ENCODE measurements at places on chromosomes 16 and 17.

- H3K27ac ChIP-seq: no peak overlapping the region
- H3K4me3 ChIP-seq: no peak overlapping the region
- H3K36me3 ChIP-seq: peaks cover 31% of the 10 kb centered on the region
- H3K27me3 ChIP-seq: no peaks in the 10 kb centered on the region
- no peak for DNase-seq
Observed at GRCh38 chr17:40089077-40089895, 11.1 kb downstream of the NR1D1 start.

DNA sequence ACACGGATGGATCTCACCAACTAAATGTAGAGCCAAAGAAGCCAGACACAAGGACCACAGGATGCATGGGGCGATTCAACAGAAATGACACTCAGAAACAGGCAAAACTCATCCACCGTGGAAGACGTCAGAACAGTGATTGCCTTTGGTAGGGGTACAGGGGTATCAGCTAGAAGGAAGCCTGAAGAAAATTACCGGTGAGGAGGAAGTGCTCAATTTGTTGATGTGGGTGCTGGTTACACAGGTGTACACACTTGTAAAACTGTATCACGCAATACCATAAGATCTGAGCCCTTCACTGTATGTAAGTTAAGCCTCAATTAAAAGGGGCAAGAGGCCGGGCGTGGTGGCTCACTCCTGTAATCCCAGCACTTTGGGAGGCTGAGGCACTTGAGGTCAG is 226.1 kb downstream of the C16orf78 start:
- H3K4me1 ChIP-seq: no peaks in the 10 kb centered on the region

- no peak overlapping the region for H3K4me3 ChIP-seq
- peaks cover 28% of the 10 kb centered on the region for H3K4me1 ChIP-seq
- DNase-seq: no peak
- H3K27me3 ChIP-seq: peaks cover 6% of the 10 kb centered on the region
- no peaks in the 10 kb centered on the region for H3K36me3 ChIP-seq
Observed at GRCh38 chr16:89049484-89050118, 44.1 kb upstream of the ACSF3 start.

DNA sequence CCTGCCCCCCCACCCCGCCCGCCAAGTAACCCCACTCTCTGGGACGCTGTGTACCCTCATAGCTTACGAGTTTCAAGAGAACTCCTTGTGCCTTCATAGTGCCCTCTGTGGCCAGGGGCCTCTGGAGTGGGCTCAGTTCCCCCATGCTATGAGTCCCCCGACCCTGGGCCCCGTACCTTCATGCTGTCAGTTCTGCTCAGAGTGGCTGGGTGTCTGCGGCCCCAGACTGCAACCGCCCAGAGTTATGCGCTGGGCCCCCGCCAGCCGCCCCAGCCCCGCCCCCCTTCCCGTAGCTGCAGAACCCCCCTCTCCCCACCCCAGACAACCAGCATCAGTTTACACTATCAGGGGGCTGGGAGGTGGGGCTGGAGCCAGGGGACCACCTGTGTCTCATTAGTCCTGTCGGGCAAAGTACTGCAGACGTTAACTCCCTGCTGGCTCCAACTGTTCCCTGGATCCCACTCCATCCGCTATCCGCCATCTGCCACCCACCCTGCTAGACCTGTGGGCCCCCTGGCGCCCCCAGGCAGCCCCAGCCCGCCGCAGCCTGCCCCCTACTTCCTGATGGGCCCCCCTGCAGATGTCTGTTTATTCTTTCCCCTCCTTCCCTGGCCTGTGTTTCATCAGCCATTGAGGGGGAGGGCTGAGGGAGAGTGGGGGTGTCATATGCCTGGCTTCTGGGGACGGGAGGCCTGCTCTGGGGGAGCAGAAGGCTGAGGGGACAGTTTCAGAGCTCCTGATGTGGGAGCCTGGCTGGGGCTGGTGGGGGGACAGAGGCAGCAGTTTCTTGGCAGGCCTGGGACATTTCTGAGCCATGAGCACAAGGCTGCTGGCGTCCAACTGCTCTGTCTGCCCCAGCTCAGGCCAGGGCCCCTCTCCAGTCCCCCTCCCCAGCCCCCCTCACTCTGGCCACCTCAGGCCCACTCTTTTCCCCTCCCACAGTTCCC is at the start of gene MFAP4:
Gene MFAP4, minus strand, starts transcription at position 217 of the 947 bp plus-strand sequence. Its CDS starts 35 bp downstream, at position 182.
- no peaks in the 10 kb centered on the region for H3K4me1 ChIP-seq
- no peak within 1 kb of the TSS for H3K27ac ChIP-seq
- H3K4me3 ChIP-seq: no peak within 1 kb of the TSS
- DNase-seq: no peak

GRCh38 chr17:68505951-68506350 is 6.3 kb upstream of the PRKAR1A start:
- no peaks in the 10 kb centered on the region for H3K36me3 ChIP-seq
- no peak overlapping the region for H3K27ac ChIP-seq
- DNase-seq: no peak
- H3K4me3 ChIP-seq: no peak overlapping the region
- no peaks in the 10 kb centered on the region for H3K27me3 ChIP-seq

- no peaks in the 10 kb centered on the region for H3K27me3 ChIP-seq
- no peaks in the 10 kb centered on the region for H3K36me3 ChIP-seq
Observed at GRCh38 chr17:19592316-19592715, 56.2 kb upstream of the ALDH3A2 start.

DNA sequence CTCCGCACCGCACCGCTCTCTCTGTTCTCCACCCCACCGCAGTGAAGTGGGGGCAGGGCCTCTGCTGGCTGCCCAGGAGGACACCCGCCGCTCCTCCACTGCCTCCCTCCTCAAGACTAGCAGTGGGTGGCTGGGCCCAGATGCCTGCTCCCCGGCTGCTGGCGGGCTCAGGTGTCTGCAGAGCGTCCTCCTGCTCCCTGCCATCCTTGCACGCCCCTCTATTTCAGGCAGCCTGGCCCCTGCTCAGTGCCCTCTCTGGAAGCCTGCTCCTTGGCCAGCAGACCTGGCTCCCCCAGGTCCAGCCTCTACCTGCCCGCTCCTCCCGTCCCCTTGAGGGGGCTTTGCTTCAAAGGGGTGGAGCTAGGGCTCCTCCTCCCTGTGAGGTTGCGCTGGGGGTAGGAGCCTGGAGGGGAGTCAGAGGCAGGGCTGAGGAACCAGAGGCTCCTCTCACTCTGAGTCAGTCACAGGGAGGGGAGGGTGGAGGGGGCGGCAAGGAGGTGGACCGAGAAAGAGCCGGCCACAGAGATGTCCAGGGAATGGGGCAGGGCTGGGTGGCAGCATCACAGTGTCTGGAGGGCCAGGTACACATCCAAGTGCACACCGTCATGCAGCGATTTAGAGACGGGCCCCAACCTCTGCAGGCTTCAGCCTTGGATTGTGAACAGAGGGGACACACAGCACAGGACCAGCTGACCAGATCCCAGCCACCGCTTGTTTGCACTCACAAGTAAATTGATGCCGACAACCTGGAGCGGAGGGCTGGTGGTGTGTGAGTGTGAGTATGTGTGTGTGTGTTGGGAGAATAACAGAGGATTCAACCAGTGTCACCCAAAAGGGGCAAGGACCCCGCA is 9.8 kb upstream of the TMEM92 start:
- no peak for DNase-seq
- H3K4me1 ChIP-seq: peaks cover 25% of the 10 kb centered on the region
- H3K27me3 ChIP-seq: no peaks in the 10 kb centered on the region
- H3K4me3 ChIP-seq: no peak overlapping the region

DNA sequence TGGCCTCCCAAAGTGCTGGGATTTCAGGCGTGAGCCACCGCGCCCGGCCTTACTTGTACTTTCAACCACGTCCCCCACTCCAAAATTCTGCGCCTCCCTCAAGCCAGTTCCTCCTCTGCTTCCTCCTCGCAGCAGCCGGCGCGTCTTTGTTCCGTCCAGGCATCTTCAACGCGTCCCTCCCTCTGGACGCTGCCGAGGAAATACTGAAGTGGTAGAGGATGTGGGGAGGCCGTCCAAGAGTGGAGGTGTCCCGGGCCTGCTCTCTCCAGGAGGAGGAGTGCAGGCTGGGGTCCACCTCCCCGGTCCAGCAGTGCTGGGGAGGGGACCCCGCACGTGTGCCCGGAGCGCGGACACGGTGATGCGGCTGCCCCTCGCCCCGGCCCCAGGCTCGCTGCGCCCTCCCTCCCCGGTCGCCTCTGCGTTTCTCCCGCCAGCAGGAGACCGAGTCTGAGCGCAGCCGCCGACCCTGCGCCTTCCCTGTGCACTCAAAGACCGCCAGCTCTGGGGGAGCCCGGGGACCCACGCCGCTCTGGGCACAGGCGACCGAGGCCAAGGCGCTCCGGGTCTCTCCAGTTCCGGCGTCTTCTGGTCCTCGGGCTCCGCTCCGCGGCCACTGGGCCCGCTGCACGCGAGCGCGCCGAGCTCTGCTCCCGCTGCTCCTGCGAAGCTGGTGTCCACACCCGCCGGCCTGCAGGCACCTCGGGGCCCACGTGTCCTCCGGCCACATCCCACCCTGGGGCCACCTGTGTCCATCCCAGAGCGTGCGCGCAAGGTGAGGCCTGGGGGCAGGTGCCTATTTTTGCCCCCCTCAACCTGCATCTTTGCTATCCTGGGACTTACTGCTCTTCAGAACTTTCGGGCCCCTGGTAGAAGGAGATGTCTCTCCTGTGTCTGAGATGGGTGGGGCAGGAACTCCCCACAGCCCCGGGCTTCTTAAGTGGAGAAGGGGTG is 31.7 kb downstream of the OSBPL7 start:
- H3K27me3 ChIP-seq: peaks cover 55% of the 10 kb centered on the region
- DNase-seq: no peak
- peaks cover 4% of the 10 kb centered on the region for H3K4me1 ChIP-seq

DNA sequence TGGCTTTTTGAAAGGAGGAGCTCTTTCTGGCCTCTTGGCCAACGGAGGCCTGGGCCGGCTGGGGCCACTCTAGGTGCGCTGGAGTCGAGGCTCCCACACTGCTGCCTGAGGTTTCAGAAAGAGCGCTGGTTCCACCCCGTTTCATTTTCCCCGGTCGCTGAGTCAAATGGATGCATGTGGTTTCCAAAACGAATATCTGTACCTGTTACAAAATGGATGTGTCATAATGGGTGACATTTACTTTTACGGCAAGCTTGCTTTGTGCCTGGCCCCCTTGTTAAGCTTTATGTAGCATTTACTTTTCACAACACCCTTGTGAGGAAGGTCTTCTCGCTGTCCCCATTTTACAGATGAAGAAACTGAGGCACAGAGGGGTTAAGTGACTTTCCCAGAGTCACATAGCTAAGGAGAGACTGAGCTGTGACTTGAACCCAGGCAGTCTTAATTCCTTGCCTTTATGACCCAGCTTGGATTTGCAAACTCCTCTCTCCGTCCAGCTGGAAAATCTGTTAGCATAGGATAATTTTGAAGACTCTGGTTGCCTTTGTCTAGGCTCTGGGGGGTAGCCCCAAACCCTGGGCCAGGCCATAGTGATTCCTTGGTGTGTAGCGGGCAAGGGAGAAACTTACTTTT is 10.6 kb downstream of the KSR1 start:
- H3K27ac ChIP-seq: no peak overlapping the region
- H3K27me3 ChIP-seq: no peaks in the 10 kb centered on the region
- no peak for DNase-seq
- no peaks in the 10 kb centered on the region for H3K36me3 ChIP-seq

GRCh38 chr16:72311426-72311825 is 139.5 kb upstream of the PMFBP1 start:
- H3K4me1 ChIP-seq: no peaks in the 10 kb centered on the region
- H3K36me3 ChIP-seq: no peaks in the 10 kb centered on the region
- H3K4me3 ChIP-seq: no peak overlapping the region
- no peak overlapping the region for H3K27ac ChIP-seq

DNA sequence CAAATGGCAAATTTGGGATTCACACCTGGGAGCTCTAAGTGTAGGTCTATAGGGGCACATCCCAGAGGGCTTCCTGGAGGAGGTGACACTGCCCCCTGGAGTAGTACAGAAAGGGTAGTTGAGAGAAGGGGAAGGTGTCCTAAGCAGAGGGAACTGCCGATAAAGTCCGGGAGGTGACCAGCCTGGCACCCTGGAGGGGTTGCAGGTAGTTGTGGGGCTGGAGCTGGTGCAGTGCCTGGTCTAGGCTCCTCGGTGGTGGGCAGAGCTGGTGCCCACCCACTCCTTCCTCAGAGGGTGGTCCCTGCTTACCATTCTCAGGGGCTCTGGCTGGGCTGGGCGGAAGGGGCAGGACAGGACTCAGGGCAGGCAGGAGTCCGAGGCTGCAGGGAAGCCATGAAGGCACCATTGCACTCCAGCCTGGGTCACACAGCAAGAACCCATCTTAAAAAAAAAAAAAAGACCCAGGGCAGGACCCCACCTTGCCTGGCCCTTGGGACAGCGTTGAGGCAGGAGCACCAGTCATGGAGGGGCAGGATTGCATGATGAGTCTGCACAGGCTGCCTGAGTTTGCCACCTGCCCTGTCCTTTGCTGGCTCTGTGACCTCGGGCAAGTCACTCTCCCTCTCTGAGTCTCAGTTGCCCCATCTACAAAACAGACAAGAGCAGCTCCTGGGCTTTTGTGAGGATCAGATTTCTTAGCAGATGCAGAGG is 43.8 kb downstream of the LAT start:
- no peak overlapping the region for H3K4me3 ChIP-seq
- peaks cover 10% of the 10 kb centered on the region for H3K4me1 ChIP-seq
- H3K27me3 ChIP-seq: no peaks in the 10 kb centered on the region
- no peak overlapping the region for H3K27ac ChIP-seq
- no peak for DNase-seq

DNA sequence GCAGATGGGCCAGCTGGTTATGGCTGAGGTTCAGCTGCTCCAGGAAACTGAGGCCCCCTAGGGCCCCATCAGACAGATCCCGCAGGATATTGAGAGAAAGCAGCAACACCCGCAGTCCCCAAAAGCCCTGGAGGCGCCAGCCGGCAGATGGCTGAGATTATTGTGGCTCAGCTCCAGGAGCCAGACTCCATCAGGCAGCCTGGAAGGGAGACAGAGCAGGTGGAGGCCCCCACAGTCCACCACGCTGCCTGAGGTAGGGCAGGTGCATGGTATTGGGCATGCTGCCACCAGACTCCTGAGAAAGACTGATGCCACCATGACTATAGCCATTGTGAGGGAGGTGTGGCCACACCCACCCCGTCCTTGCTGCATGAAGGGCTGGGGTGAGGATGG is 9.5 kb upstream of the TMEM101 start:
- no peak overlapping the region for H3K27ac ChIP-seq
- H3K27me3 ChIP-seq: no peaks in the 10 kb centered on the region
- H3K4me3 ChIP-seq: no peak overlapping the region
- no peaks in the 10 kb centered on the region for H3K4me1 ChIP-seq
- H3K36me3 ChIP-seq: no peaks in the 10 kb centered on the region

DNA sequence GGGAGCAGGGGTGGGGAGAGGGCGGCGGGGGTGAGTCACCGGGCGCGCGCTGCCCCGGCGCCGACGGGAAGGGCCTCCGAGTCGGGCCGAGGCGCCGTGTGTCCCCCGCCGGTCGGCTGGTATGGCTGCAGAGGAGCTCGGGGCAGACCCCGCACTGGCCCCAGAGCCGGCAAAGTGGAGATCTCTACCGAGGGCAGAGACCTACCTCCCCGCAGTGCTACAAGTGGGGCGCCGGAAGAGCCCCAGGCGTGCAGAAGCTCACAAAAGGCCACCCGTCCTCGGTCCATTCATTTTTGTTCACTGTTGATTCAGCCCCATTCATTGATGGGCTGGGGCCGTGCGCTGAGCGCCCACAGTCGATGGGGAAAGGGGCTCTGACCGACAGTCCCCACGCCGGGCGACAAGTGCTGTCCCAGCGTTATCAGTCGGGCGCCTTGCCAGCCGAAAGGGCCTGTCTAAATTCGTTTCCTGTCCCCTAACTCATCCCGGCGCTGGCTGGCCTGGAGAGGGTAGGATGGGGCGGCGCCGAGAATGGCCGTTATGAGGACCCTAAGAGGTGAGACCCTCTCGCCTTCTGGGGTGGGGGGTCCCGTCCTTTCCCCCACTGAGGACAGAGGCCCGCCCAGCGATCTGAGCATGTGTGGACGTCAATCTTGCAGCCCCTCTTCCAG is 709 bp upstream of the ENO3 start:
- H3K4me1 ChIP-seq: peaks cover 63% of the 10 kb centered on the region
- peak overlapping the region; percentile 99 for H3K27ac ChIP-seq
- DNase-seq: no peak
- H3K4me3 ChIP-seq: peak overlapping the region; percentile 97
